ENCODE measurements at places on chromosomes 3 and 15. TPM values are rescaled to one million over a fixed set of nuclear protein-coding genes. Genes with fewer than 3 reads are reported as not detected.

The GMPPB gene
- total RNA-seq: 17.4 TPM

The MASP1 gene
- 1.2 TPM for total RNA-seq

The C2CD4B gene
- total RNA-seq: not detected

The CATSPER2 gene
- total RNA-seq: 1.1 TPM

The ARPIN gene
- total RNA-seq: 14.1 TPM

The ITIH1 gene
- total RNA-seq: not detected

The GOLGA6B gene
- not detected for total RNA-seq

The ISG20 gene
- 2.1 TPM for total RNA-seq

The DUOXA1 gene
- total RNA-seq: 0.29 TPM

The AHSG gene
- not detected for total RNA-seq

The CCDC33 gene
- not detected for total RNA-seq

The SLC9C1 gene
- total RNA-seq: not detected

The HYAL1 gene
- under 0.01 TPM for total RNA-seq

The MESD gene
- 16.6 TPM for total RNA-seq

The DALRD3 gene
- 37.1 TPM for total RNA-seq

The SAMD7 gene
- total RNA-seq: not detected

The PTH1R gene
- 0.29 TPM for total RNA-seq

The UMPS gene
- total RNA-seq: 21.8 TPM

The SLC35G2 gene
- total RNA-seq: 8.0 TPM

The CADM2 gene
- 0.29 TPM for total RNA-seq

The MYH15 gene
- 0.36 TPM for total RNA-seq

The IQCF6 gene
- not detected for total RNA-seq

The ATP8B4 gene
- total RNA-seq: 1.1 TPM

The ATP10A gene
- 32.9 TPM for total RNA-seq

The CKMT1B gene
- not detected for total RNA-seq

The ANKUB1 gene
- not detected for total RNA-seq

The KCNMB3 gene
- total RNA-seq: 1.8 TPM

The TXNRD3 gene
- total RNA-seq: 18.1 TPM

The SLC9A9 gene
- 8.3 TPM for total RNA-seq

The EOMES gene
- total RNA-seq: not detected

The DGKG gene
- total RNA-seq: 2.5 TPM

The MNS1 gene
- total RNA-seq: 2.2 TPM

The SERINC4 gene
- total RNA-seq: not detected

The VGLL4 gene
- total RNA-seq: 58.0 TPM

The LYSMD2 gene
- total RNA-seq: 4.7 TPM

The GALK2 gene
- 53.0 TPM for total RNA-seq

The CCDC80 gene
- 657 TPM for total RNA-seq

The TMEM108 gene
- total RNA-seq: 0.36 TPM

The MST1R gene
- 0.72 TPM for total RNA-seq

The HRG gene
- not detected for total RNA-seq

The MKRN3 gene
- total RNA-seq: 0.36 TPM

The SKOR1 gene
- total RNA-seq: 0.36 TPM

The LRRC31 gene
- total RNA-seq: not detected

The RBPMS2 gene
- total RNA-seq: 0.29 TPM

The EXOG gene
- total RNA-seq: 14.5 TPM

The NMB gene
- total RNA-seq: 8.5 TPM

The MYRIP gene
- total RNA-seq: under 0.01 TPM

The TTLL13 gene
- total RNA-seq: under 0.01 TPM

The MRPL3 gene
- total RNA-seq: 82.8 TPM

The KLHL6 gene
- under 0.01 TPM for total RNA-seq

The POLQ gene
- 1.5 TPM for total RNA-seq

The C2CD4A gene
- total RNA-seq: under 0.01 TPM

The LPP gene
- total RNA-seq: 77.4 TPM

The SPCS1 gene
- total RNA-seq: 60.1 TPM

The MYZAP gene
- not detected for total RNA-seq

The GOLGA8S gene
- under 0.01 TPM for total RNA-seq
